ENCODE measurements at places on chromosomes 5 and 9. TPM values are rescaled to one million over a fixed set of nuclear protein-coding genes. Genes with fewer than 3 reads are reported as not detected.

GLRA1 gene
- polyA plus RNA-seq = not detected

CFAP90 gene
- 3.1 TPM for polyA plus RNA-seq

MCIDAS gene
- polyA plus RNA-seq = 1.7 TPM

GRM6 gene
- 1.8 TPM for polyA plus RNA-seq

PKD2L2 gene
- polyA plus RNA-seq = 0.38 TPM

MTREX gene
- 108 TPM for polyA plus RNA-seq

ANAPC2 gene
- 44.4 TPM for polyA plus RNA-seq

ECM2 gene
- 57.5 TPM for polyA plus RNA-seq

ANKRD20A1 gene
- 1.7 TPM for polyA plus RNA-seq

CDO1 gene
- 85.1 TPM for polyA plus RNA-seq

CTNND2 gene
- 1.7 TPM for polyA plus RNA-seq

MEIKIN gene
- polyA plus RNA-seq = not detected

TRIM36 gene
- polyA plus RNA-seq = 1.1 TPM

CNTNAP3 gene
- 3.6 TPM for polyA plus RNA-seq

ZFAND5 gene
- 191 TPM for polyA plus RNA-seq

C6 gene
- 2.4 TPM for polyA plus RNA-seq

ADGRD2 gene
- polyA plus RNA-seq = 0.16 TPM

IFNA13 gene
- not detected for polyA plus RNA-seq

SH2D3C gene
- polyA plus RNA-seq = 26.8 TPM

TRPM6 gene
- 0.31 TPM for polyA plus RNA-seq

AK8 gene
- 1.4 TPM for polyA plus RNA-seq

CCL27 gene
- 0.96 TPM for polyA plus RNA-seq

C9orf50 gene
- polyA plus RNA-seq = 0.71 TPM

ZNF454 gene
- polyA plus RNA-seq = 9.0 TPM

EQTN gene
- 0.52 TPM for polyA plus RNA-seq

AMBP gene
- polyA plus RNA-seq = 1.8 TPM

TMC1 gene
- 0.30 TPM for polyA plus RNA-seq

CCDC183 gene
- 7.7 TPM for polyA plus RNA-seq

SLC4A9 gene
- polyA plus RNA-seq = 0.15 TPM

RNF208 gene
- polyA plus RNA-seq = 3.2 TPM

FBP1 gene
- polyA plus RNA-seq = 20.5 TPM

TMEM252 gene
- polyA plus RNA-seq = 3.5 TPM

NEUROG1 gene
- polyA plus RNA-seq = not detected

TRAF1 gene
- 11.0 TPM for polyA plus RNA-seq

SET gene
- 498 TPM for polyA plus RNA-seq

PALM2AKAP2 gene
- 28.2 TPM for polyA plus RNA-seq

BICD2 gene
- 27.0 TPM for polyA plus RNA-seq

CATSPER3 gene
- polyA plus RNA-seq = 0.95 TPM

PKN3 gene
- 11.6 TPM for polyA plus RNA-seq

DPP7 gene
- polyA plus RNA-seq = 27.2 TPM

PCDHA9 gene
- polyA plus RNA-seq = 0.04 TPM

TMEM8B gene
- polyA plus RNA-seq = 27.1 TPM

RANBP17 gene
- polyA plus RNA-seq = 32.9 TPM

TNFSF8 gene
- 4.8 TPM for polyA plus RNA-seq

MVB12B gene
- polyA plus RNA-seq = 23.7 TPM

REEP2 gene
- 1.5 TPM for polyA plus RNA-seq

TMEM215 gene
- polyA plus RNA-seq = not detected

S100Z gene
- polyA plus RNA-seq = 0.47 TPM

SPINK4 gene
- polyA plus RNA-seq = not detected

HBEGF gene
- 7.6 TPM for polyA plus RNA-seq

PCA3 gene
- 0.73 TPM for polyA plus RNA-seq

SPATA9 gene
- polyA plus RNA-seq = 1.3 TPM

SLC31A2 gene
- 3.8 TPM for polyA plus RNA-seq

AP3S1 gene
- polyA plus RNA-seq = 146 TPM

CCDC180 gene
- polyA plus RNA-seq = 27.0 TPM

ADAMTSL2 gene
- 9.3 TPM for polyA plus RNA-seq

RAB14 gene
- 95.6 TPM for polyA plus RNA-seq

CTXN3 gene
- polyA plus RNA-seq = not detected

NAIP gene
- polyA plus RNA-seq = 49.5 TPM
